Kidney capillary endothelial cell (primary cell): ENCODE measurements at places on chromosomes 11 and 22.

GRCh38 chr11:90250970-90251369 lies 28.1 kb upstream of the CHORDC1 start:
- DNase-seq: peak; percentile 35

GRCh38 chr11:123125169-123125568 lies 63.2 kb upstream of the HSPA8 start:
- DNase-seq: no peak

DNA sequence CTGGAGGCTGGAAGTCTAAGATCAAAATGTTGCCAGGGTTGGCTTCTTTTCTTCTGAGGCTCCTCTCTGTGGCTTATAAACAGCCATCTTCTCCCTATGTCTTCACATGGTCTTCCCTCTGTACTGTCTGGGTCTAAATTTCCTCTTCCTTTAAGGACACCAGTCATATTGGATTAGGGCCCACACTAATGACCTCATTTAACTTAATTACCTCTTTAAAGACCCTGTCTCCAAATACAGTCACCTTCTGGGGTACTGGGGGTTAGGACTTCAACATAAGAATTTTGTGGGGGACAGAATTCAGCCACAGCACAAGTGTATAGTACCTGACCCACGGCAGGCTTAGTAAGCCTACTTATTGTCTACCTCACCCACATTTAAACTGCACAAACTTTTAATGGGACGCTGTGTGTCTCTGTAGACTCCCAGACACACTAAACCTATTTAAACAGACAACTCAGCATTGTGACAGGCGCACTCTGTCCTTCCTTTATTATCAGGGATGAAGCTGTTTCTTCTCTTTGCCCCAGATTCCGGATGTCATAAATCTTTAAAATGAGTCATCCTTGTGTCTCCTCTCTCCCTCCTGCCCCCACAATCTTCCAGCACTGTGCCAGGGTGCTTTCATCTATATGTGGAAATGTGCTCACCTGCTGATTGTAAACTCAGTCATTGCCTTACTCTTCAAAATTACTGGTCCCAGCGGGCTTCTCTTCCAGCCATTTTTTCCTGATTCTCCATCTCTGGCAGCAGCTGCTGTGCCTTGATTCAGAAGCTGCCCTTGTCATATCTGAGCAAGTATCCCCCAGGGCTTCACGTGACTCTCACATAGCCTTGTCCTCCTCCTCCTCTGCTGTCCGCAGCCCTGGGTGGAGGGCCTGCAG lies 5.4 kb upstream of the MAPK8IP1 start:
- no peak for DNase-seq

DNA sequence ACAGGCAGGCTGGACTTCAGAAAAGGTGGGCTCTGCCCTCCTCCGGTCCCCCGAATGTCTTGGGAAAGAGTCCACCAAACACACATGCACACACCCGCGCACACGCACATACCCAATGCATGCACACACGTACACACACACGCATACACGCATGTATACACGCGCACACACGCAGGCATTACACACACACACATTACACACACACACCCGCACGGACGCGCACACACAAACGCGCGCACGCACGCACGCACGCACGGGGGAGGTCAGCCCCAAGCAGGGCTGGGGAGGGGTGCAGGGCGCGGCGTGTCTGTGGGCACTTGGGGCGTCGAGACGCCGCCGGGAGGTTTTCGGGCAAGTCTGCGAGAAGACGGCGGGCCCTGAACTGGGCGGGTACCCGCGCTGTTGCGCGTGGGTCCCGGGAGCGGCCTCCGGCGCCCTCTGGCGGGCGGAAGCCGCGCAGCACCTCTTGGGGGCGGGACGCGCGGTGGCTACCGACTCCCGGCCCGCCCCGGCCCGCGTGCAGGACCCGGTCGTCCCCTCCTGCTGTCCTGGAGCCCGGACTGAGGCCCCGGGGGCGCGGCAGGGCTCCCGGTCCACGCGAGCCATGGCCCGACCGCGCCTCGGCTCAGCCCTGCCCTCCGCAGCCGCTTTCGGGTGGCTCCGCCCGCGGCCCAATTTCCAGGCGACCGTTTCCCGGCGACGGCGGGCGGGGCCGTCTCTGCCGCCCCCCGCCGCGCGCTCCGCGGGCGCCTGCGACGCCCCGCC lies 3.6 kb downstream of the SEPTIN5 start:
- DNase-seq: peak; percentile 60

- DNase-seq: no peak
Measured at GRCh38 chr22:17359501-17359900, 9.8 kb upstream of the CECR2 start.

GRCh38 chr22:30605449-30606110 lies 1.4 kb upstream of the TCN2 start:
- peak; percentile 51 for DNase-seq

GRCh38 chr11:74377689-74378088 lies 20.5 kb downstream of the PGM2L1 start:
- no peak for DNase-seq

- no peak for DNase-seq
Measured at GRCh38 chr22:27213294-27213693, 555.9 kb downstream of the MIAT start.

- DNase-seq: peak; percentile 85
Measured at GRCh38 chr22:41288245-41288946, 2.4 kb upstream of the RANGAP1 start.

DNA sequence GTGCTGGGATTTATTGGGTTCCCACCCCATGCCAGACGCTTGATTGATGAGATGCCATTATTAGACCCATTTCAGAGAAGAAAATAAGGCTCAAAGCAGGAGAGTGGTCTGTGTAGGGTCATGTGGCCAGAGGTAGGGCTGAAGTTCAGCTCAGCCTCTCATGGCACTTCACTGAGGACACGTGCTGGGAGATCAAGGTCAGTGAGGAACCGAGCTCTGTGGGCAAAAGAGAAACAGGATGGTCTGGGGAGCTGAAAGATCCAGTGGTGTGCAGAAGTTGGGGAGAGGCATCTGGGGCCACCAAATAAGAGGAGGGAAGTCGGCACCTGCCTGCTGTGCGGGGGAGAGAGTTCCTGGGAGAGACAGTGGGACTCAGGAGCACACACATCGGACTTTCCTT lies 19.6 kb downstream of the RHOD start:
- DNase-seq: no peak

DNA sequence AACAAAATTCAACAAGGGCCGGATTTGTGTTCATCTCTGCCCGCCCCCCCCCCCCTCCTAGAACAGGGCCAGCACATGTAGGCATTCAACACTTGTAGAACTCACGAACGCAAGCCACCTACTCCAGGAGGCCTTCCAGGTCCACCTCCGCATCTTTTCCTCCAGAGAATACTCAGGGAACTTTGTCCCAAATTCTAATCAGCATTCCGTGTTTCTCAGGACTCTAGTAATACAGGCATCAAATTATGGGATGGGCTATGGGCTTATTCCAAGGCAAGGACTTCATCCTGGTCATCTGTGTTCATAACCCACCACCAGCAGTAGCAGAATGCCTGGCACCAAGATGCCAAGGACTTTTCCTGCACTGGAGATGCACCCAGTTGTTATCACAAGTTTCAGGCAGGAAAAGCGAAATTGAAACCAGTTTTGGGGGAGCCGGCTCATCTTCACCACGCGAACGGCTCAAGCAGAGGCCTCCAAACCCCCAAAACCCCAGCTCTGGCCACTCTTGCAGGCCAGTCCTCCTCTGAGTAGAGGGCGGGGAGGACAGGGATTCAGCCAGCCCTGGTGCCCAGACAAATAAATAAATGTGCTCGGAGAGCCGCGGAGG lies 462 bp downstream of the UBE2L6 start:
- no peak for DNase-seq

DNA sequence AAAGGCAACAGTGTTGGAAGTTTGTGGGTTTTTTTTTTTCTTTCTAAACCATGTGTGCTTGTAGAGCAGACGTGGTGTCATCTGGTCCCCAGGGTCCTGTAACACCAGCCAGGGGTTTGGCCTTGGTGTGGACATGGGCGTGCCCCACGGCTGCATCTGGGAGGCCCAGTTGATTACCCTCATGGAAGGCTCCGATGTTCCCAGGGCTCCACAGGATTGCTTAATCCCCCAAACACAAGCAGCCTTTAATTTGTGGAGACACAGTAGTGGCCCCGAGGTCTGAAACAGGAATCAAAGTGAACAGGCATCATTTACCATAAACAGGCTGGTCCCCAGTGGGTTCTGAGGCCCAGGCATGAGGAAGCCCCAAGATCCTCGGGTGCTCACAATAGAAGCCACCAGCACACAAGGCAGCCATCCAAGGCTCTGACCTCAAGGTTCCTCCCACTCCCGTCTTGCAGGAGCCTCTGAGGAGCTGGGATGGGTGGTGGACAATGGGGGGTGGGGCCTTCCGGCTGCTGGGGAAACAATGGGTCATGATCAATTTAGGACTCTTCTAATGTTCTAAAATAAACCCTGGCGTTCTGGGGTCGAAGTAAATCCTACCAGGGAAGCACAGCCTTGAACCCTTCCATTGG lies 115.0 kb upstream of the CD82 start:
- no peak for DNase-seq

DNA sequence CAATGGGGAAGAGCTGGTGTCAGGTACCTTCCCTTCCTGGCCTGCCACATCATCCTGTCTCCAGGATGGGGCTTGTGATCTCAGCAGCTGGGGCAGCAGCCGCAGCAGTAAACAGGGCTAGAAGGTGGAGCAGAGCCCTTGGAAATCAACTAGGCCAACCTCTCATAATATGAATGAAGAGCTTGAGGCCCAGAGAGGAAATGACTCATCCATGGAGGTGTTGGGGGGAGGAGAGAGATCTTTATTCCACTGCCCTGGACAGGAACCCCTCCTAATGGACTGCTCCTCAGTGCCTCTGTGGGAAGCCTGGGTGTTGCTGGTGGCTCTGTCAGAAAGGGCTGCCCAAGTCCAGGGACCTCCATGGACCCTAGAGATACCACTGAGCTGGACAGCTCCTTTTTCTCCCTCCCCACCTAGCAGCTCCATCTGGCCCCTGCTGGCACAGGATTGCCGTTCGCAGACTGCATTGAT lies 111.8 kb downstream of the OSBP2 start:
- DNase-seq: peak; percentile 87

DNA sequence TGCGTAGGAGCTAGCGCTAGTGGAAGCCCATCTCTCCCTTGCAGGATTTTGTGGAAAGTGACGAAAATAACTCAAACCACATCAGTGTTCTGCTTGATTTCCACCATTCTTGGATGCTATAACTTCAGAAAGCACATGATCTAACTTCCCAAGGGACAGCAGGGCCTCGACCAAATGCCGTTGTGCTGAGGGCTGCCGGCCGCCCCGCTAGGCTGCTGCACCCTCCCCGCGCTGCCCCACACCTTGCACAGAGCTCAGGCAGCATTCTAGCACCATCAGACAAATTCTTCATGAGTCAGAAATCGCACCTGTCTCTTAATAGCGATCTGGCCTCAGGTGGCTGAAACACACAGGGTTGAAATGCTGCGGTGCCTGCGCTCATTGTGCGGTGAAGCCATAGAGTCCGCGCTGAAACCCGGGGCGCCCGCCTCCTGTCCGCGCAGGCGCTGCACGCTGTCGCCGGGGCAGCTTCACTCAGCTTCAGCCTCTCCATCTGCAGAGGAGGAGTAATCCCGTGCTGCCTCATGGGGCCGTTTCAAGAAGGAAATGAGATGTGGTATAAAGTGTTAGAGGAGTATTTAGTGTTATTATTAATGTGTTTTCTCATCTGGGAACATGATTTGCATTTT lies 59.2 kb upstream of the B3GAT1 start:
- DNase-seq: no peak

DNA sequence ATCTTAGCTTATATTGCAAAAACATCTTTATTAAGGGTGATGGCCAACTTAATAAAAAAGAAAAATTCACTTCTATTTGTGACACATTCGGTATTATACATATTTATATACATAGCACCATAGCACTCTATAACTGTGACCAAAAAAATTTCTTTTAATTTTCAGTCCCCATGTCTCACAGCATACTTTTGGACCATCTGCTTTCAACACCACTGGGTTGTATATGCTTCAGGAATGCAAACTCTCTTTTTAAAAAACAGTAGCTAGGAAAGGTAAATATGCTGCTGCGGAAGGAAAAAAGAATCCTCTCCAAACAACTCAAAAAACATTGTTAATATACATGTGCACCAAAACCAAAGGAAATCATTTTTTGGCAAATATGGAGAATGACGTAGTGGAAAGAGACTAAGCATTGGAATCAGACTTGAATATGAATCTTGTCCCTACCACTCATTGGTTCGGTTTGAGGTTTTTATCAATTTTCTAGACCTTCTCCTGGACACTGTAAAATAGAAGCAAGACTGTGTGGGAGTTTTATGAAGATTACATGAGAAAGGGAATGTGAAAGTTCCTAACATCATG lies 227.9 kb downstream of the BLID start:
- no peak for DNase-seq

GRCh38 chr11:73833067-73833466 lies 43.6 kb downstream of the COA4 start:
- no peak for DNase-seq

DNA sequence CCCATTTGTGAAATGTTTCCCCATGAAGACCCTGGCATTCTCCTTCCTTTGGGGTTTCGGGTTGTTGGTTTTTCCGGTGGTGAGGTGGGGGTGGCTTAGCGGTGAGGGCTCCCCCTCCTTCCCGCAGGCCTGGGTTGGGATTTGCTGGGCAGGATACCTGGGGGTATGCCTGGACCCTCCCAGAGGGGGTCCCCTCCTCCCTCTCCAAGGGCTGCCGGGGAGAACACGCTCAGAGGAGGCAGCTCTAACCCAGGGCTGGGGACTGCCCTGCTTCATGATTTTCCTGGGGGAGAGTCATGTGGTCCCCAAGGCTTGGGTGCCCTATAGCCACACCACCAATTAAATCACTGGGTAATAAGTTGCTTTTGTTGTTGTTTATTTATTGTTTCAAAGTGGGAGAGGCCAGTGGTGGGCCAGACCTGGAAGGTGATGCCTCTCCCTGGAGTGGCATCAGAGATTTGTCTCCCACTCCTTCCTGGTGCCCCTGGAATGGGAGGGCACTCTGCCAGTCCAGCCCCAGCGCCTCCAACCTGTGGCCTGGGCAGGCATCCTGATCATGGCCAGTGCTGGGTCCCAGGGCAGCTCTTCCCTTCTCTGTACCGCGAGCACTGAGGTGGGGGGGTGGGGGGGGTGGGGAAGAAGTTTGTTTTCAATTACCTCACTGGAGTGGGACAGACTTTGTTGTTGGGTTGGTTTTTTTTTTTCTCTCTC lies 1.3 kb upstream of the CLCF1 start:
- no peak for DNase-seq

GRCh38 chr11:68399916-68400315 lies 60.6 kb upstream of the PPP6R3 start:
- no peak for DNase-seq
